ENCODE measurements at places on chromosomes 2 and 18.

DNA sequence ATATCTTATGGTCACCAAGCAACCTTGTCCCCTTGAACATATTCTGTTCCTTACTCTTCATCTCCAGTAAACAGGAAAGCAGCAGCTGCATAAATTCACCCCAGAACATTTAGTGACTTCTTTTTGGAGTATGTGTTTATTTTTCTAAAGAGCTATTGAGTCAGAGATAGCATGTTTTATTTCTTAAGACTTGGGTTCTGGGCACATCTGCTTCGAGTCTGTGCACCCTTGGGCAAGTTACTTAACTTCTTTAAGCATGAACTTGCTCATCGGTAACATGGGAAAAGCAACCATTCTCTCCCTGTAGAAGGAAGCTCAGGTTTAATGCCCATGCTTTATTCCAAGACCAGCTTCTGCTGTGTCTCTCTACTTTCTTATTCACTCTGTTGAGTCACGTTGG lies 309.3 kb upstream of the MEX3C start:
- H3K4me1 ChIP-seq: no peaks in the 10 kb centered on the region
- no peak overlapping the region for H3K4me3 ChIP-seq
- DNase-seq: no peak
- no peaks in the 10 kb centered on the region for H3K27me3 ChIP-seq
- H3K27ac ChIP-seq: no peak overlapping the region
- no peaks in the 10 kb centered on the region for H3K36me3 ChIP-seq

- no peaks in the 10 kb centered on the region for H3K36me3 ChIP-seq
- no peak overlapping the region for H3K4me3 ChIP-seq
- no peak overlapping the region for H3K27ac ChIP-seq
- H3K4me1 ChIP-seq: peaks cover 16% of the 10 kb centered on the region
Observed at GRCh38 chr2:101442042-101442666, 32.8 kb downstream of the RFX8 start.

DNA sequence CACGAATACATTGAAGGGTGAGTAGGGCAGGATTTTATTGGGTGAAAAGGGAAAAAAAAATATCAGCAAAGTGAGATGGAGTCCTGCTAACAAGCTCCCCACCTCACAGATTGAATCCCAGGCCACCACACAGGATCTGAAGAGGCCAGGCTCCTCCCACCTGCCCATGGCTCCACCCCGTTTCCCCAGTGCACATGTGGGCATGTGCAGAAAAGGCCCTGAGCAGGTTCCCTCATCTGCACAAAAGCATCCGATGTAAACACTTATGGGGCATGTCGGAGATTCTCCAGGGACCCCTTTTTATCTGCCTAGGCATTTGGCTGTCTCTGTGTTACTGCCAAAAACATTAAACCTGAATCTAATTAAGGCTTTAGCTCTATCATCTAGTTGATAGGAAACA lies 35.2 kb downstream of the SKA1 start:
- H3K4me3 ChIP-seq: no peak overlapping the region
- H3K36me3 ChIP-seq: no peaks in the 10 kb centered on the region
- H3K27ac ChIP-seq: no peak overlapping the region
- DNase-seq: no peak
- no peaks in the 10 kb centered on the region for H3K27me3 ChIP-seq

DNA sequence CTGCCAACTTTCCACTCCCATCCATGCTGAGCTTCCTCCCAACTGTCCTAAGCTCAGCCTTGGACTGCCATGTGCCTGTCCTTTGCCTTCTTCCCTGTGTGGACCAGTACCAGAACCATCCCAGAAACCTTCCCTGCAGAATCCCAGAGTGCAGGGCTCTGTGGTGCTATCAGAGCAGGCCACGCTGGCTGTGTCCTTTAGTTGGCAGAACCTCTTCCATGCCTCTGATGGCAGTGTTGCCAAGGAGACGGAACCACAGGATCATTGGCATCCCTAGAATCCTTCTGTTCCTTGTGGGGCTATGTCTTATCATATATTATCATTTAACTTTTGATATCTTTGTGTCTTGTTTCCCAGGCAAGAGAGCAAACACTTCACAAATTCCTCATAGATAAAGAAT lies 73.0 kb upstream of the NOSTRIN start:
- H3K4me3 ChIP-seq: no peak overlapping the region
- H3K27ac ChIP-seq: no peak overlapping the region
- no peak for DNase-seq
- H3K36me3 ChIP-seq: no peaks in the 10 kb centered on the region
- no peaks in the 10 kb centered on the region for H3K4me1 ChIP-seq
- H3K27me3 ChIP-seq: no peaks in the 10 kb centered on the region

DNA sequence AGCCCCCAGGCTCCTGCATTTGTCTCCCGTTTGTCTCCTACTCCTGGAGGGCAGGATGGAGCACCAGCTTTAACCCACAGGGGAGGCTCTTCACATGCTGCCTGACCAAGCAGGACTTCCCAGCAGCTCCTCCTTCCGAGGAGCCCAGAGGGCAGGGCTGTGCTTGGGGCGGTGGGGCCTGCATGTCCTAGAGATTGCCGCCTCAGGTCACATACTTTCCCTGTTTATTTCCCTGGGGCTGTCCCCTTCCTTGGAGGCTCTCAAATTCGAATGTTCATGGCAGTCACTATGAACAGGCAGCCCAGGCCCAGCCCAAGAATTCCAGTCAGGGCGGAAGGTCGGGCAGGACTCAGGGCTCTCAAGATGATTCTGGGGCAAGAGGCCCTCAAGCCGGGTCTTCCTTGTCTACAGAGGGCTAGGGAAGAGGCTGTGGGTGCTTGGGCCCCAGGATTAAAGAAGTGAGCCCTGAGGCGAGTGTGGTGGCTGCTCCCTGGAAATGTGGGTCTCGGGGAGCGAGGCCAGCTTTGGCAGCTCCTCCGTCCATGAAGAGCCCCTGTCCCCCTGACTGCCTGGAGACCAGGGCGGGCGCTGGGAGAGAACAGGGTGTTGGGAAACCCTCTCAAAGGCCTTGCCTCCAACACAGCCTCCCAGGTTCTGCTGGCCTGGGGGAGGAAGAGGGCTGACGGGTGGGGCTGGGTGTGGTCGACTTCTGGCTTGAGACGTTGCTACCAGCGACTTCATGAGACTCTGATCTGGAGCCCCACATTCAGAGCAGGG lies 48.9 kb upstream of the HPCAL1 start:
- no peaks in the 10 kb centered on the region for H3K27me3 ChIP-seq
- H3K4me1 ChIP-seq: peaks cover 12% of the 10 kb centered on the region
- no peaks in the 10 kb centered on the region for H3K36me3 ChIP-seq
- no peak overlapping the region for H3K4me3 ChIP-seq
- H3K27ac ChIP-seq: no peak overlapping the region

DNA sequence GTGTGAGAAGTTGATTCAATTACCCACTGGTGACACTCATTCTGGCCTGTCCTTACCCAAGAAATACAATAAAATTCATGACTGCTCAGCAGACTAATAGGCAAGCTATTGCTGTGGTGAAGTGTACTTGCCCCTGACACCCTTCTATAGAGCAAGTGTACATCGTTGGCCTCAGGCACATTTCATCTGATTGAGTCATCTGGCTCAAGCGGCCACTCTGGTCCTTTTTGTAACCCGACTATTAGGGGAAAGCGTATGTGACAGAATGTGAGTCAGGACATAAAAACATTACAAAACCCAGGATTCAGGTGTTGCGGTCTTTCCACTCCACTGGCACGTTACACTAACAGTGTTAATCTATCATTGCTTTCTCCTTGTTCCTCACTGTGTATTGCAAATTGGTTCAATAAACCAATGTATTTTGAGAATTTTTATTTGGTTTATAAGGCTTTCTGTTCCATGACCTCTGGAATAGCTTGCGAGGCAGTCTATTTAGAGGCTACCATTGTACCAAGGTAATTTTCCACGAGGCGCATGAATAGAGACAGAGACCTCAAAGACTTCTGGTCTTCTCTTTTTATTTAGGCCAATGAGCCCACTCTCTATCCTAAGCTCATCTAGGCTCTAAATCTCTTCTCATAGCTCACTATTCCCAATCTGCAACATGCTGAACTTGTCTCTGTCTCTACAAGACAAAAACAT lies 10.2 kb upstream of the TTC32 start:
- no peak overlapping the region for H3K27ac ChIP-seq
- no peaks in the 10 kb centered on the region for H3K36me3 ChIP-seq
- no peaks in the 10 kb centered on the region for H3K4me1 ChIP-seq
- no peaks in the 10 kb centered on the region for H3K27me3 ChIP-seq
- DNase-seq: no peak
- H3K4me3 ChIP-seq: no peak overlapping the region

GRCh38 chr18:9188359-9189231 lies 52.0 kb downstream of the ANKRD12 start:
- H3K4me3 ChIP-seq: no peak overlapping the region
- no peak for DNase-seq
- peaks cover 15% of the 10 kb centered on the region for H3K36me3 ChIP-seq
- no peaks in the 10 kb centered on the region for H3K27me3 ChIP-seq
- no peak overlapping the region for H3K27ac ChIP-seq

DNA sequence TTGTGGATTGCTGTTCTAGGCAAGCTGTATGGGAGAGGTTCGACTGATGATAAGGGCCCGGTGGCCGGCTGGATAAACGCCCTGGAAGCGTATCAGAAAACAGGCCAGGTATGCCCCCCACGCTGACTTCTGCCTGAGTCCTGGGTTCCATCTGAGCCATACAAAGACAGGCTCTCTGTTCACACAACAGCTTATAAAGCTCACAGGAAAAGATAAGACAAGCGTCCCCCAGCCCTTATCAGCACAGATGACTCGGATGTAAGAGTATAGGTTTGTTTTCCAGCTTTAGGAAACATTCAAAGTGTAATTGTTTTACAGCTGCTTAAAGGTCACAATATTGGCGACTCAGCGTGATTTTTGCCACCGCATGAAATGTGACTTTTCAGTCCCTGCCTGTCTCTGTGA lies 12.7 kb downstream of the CNDP2 start:
- H3K36me3 ChIP-seq: peaks cover 89% of the 10 kb centered on the region
- H3K27me3 ChIP-seq: no peaks in the 10 kb centered on the region
- no peak overlapping the region for H3K27ac ChIP-seq
- H3K4me1 ChIP-seq: peaks cover 36% of the 10 kb centered on the region
- DNase-seq: peak; percentile 53

- H3K36me3 ChIP-seq: no peaks in the 10 kb centered on the region
- H3K4me3 ChIP-seq: no peak overlapping the region
- no peaks in the 10 kb centered on the region for H3K4me1 ChIP-seq
- H3K27ac ChIP-seq: no peak overlapping the region
Observed at GRCh38 chr2:212451786-212452231, 86.8 kb downstream of the ERBB4 start.

DNA sequence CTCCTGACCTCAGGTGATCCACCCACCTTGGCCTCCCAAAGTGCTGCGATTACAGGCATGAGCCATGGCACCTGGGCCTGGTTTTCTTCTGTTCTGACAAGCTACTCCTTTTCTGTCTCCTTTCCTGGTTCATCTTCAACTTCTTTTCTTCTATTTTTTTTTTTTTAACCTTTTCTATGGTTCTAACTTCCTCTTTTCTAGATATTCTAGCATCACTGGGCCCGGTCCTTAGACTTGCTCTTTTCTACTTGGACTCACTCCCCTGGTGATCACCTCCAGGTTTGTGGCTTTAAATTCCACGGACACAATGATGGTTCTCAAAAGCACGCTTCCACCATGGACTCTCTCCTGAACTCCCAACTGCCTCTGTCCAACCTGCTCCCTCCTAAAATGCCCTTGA lies 2.0 kb downstream of the EIF2AK2 start:
- H3K4me1 ChIP-seq: peaks cover 20% of the 10 kb centered on the region
- no peaks in the 10 kb centered on the region for H3K36me3 ChIP-seq
- no peak overlapping the region for H3K4me3 ChIP-seq
- no peak for DNase-seq
- peak overlapping the region; percentile 94 for H3K27ac ChIP-seq

GRCh38 chr2:37918742-37919186 lies 6.3 kb upstream of the RMDN2 start:
- peak overlapping the region; percentile 74 for H3K27ac ChIP-seq
- H3K27me3 ChIP-seq: no peaks in the 10 kb centered on the region
- no peak for DNase-seq
- H3K4me3 ChIP-seq: no peak overlapping the region
- H3K36me3 ChIP-seq: no peaks in the 10 kb centered on the region

DNA sequence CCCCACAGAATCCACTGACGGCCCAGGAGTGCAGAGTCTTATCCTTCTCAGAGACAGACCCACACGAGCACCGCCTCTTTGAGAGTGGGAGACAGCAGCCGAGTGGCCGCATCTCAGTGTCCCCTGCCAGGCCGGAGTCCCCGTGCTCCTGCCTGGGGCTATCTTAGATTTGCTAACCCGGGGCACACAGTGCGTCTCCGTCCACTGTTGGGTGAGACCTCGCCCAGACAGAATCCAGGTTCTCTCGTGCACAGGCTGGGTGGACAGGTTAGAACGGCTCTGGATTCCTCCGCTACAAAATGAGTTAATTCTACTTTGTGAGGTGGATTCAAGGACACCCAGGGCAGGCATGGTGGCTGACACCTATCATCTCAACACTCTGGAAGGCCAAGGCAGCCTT lies 88.3 kb downstream of the ZNF516 start:
- H3K36me3 ChIP-seq: peaks cover 10% of the 10 kb centered on the region
- DNase-seq: no peak
- H3K27me3 ChIP-seq: no peaks in the 10 kb centered on the region
- no peaks in the 10 kb centered on the region for H3K4me1 ChIP-seq
- no peak overlapping the region for H3K27ac ChIP-seq
- H3K4me3 ChIP-seq: no peak overlapping the region

DNA sequence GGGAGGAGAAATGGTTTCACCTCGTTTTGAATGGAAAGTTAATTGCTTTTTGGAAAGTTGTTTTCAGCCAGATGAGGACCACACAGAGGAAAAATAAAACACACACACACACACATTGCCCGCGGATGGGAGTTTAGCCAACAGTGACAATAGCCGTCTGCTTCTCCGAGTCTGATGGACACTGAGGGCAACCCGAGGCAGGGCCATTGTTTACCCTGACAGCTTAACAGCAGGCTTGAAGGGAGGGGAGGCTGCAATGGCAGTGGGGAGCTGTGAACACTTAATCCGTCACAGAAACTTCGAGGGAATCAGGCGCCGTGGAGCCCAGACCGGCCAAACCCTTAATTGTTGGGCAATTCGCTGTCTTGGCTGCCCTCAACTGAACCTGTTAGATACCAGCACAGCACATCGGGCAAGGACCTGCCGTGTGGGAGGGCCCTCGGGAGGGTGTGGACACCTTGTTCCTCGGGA lies 145.9 kb downstream of the ACKR3 start:
- H3K4me3 ChIP-seq: no peak overlapping the region
- H3K27me3 ChIP-seq: peaks cover 15% of the 10 kb centered on the region
- H3K36me3 ChIP-seq: no peaks in the 10 kb centered on the region
- peaks cover 49% of the 10 kb centered on the region for H3K4me1 ChIP-seq
- no peak overlapping the region for H3K27ac ChIP-seq

- DNase-seq: no peak
- no peaks in the 10 kb centered on the region for H3K36me3 ChIP-seq
Observed at GRCh38 chr2:134674687-134675086, 44.1 kb downstream of the TMEM163 start.

GRCh38 chr18:22683196-22683676 lies 249.9 kb upstream of the RBBP8 start:
- no peaks in the 10 kb centered on the region for H3K4me1 ChIP-seq
- no peaks in the 10 kb centered on the region for H3K36me3 ChIP-seq
- H3K4me3 ChIP-seq: no peak overlapping the region
